ENCODE measurements at places on chromosomes 5 and 9.

GRCh38 chr5:82584631-82585030 lies 306.5 kb upstream of the RPS23 start:
- no peak for DNase-seq

DNA sequence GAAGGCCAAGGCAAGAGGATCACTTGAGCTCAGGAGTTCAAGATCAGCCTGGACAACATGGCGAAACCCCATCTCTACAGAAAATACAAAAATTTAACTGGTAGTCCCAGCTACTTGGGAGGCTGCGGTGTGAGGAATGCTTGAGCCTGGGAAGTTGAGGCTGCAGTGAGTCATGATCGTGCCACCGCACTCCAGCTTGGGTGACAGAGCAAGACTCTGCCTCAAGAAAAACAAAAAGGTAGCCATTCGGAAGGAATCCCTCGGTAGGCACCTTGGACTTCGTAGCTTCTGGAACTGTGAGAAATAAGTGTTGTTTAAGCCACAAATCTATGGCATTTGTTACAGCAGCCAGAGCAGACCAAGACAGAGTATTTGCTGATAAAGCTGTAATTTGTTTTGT lies 174.2 kb downstream of the DCP2 start:
- DNase-seq: no peak

DNA sequence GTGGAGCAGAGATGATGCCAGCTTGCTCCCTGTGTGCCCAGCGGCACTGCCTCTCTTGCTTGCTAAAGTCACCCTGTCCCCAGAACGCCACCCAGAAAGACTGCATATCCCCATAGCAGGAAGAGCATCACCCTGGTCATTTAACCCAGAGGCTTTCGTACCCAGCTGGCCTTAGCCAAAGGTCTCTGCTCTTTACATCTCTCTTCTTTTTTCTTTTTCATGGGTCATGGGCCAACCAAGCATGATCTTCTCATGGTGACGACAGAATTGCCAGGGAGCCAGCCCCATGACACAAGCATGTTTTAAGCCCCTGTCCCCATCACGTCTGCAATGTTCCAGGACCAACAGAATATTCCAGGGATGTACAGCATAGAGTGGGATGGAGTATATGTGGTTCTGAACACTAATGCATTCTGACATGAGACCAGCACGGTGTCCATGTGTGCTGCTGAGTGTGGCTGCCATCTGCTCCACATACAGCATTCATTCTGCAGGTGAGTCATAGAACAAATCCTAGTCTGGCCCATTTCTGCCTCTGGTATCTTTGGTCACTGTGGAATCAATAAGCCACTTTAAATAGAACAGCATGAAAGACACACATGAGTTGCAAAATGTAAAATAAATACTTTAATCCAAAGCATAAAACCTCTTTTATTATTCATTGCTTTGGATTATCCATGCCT lies 203.0 kb downstream of the MED10 start:
- no peak for DNase-seq

GRCh38 chr9:85510830-85511504 lies 230.8 kb downstream of the AGTPBP1 start:
- DNase-seq: peak; percentile 63

- DNase-seq: peak; percentile 78
These were observed 624.9 kb upstream of the GRAMD2B start for GRCh38 chr5:125798307-125798706.

DNA sequence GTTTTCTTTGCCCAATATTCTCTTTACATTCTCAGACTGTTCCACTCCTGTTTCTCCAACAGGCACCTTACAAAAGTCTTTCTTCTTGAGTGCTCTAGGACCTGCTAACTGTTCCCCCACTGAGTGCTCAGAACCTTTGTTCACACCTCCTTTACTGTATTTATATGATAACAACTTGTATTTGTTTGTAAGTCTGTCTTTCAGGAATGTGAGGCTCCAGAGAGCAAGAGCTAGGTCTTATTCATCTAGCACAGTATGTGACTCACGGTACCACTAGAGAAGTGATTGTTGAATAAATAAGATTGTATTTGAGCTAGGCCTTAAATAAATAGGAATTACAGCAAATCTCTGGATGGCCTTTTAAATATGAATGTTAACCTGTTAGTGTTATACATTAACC lies 42.5 kb upstream of the MYOT start:
- no peak for DNase-seq

GRCh38 chr9:93633492-93634221 lies 57.3 kb downstream of the PHF2 start:
- no peak for DNase-seq

GRCh38 chr5:109945097-109945678 lies 255.5 kb downstream of the MAN2A1 start:
- DNase-seq: no peak

Data from muscle of back (tissue), 13 donors.